NCI-H1048 (cell line): ENCODE measurements at places on chromosomes 11 and 22.

DNA sequence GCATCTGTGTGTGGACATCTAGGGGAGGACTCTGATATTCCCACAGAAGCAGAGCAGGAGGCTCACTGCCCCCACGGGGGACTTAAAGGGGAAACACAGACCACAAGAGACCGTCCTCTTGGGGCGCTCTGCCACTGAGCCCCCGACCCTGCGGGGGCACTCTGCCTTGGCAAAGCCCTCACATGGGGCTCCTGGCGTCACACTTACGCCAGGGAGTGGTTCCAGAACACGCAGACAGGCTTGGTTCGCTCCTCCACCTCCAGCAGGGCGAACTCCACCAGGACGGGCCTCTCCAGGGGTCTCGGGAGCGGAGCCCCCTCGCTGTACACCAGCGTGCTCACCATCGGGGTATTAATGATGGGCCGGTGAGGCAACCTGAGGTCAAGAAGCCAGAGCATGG is 45.1 kb downstream of the TRMU start:
- DNase-seq = no peak

GRCh38 chr11:61509043-61510029 is 787 bp downstream of the LRRC10B start:
- peak; percentile 71 for DNase-seq

DNA sequence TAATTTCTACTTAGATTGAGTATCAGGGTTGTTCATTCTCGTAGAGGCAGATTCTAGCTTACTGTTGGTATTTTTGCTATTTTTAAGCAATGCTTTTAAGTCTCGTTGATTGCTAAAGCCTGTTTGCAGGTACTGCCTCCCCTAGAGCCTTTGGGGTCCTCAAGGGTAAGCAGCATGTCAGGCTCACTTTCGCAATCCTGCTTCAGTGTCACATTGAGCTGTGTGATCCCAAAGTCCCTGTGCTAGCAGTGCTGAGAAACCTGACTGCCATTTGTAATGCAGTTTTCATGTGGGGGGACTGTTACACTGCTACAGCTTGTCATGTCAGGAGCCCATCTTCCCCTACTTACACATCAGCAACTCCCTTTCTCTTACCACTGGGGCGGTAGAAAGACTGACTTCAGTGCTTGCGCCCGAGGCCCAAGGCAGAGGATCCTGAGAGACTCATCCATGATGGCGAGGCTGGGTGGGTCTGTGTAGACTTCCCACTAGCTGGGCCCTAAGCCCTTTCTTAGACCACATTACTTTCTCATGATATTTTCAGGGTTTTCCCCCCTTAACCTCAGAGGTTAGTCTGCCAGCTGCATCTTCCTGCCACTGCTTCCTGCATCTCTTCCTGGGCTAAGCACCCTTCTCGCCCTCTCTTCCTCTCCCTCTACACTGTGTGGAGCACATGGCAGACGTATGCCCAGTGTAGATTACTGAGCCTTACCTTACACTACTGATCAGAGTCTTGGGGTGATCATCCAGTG is 40.8 kb upstream of the ST14 start:
- DNase-seq = no peak

- no peak for DNase-seq
Observed at GRCh38 chr11:18010977-18011586, 1.8 kb downstream of the SERGEF start.

DNA sequence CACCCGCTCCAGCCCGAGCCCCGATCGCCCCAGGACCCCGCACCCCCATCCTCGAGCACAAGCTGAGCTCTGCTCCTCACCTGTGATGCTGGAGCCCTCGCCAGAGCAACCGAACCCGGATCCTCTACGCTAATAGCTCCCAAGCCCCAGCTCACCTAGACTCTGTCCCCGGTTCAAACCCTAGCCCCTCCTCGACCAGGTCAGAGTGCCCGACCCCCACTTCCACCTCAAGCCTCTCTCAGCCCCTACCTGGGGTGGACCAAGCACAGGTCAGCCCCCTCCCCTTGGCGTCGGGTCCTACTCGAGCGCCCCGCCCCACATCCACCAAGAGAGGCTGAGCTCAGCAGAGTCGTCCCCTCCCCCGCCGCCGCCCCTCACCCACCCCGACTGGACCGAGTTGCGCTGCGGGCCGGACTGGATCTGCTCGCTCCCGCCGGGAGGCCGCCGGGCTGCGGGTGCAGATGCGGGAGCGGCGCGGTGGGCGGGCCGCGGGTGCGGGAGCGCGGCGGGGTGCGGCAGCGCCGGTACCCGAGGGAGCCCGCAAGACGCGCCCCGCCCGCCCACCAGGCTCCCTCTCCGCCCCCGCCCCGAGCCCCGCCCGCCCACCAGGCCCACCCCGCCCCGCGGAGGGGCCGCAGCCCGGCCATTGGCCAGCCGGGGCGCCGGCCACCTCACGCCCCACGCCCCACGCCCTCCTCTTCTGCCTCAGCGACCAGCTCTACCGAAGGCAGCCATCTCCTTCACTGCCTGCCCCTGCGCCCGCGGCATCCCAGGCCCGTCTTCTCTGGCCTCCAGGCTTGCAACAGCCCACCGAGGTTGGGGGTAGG is 577 bp upstream of the DKK3 start:
- DNase-seq = no peak

DNA sequence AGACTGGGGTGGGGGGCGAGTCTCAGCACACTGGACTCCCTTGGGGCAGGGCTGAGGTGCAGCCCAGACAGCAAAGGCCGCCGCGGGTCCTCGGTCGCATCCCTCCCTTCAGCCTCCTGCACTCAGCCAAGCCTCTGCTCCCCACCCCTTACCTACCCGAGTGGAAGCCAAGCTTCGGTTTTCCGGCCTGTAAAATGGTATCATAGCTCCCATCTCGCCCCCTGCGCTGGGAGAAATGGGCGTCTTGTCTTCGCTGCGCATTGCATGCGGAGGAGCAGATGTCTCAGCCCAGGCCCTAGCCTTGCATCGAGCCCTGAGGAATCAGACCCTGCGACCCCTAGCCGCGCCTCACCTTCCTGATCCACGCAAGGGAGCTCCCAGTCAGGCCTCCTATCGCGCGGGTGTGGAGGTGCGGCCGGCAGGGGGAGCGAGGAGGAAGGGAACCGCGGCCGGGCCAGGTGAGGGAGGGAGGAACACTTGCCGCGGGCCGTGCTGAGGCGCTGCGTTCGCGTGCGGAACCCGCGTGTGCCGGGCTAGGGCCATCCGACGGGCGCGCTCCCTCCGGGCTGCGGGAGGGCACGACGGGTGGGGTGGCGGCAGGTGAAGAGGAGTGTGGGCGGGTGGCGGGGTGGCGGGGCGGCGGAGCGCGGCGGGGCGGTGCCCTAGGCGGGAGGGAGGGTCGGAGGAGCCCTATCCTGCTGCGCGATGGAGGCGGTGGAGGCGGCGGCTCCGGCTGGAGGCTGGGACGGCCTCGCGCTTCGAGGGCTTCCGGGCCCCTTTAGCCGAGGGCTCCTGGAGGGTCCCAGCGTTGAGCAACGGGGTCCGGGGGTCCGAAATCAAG is 4.1 kb upstream of the TBX1 start:
- DNase-seq = peak; percentile 57

GRCh38 chr11:123351375-123351774 is 78.7 kb upstream of the GRAMD1B start:
- no peak for DNase-seq

- DNase-seq = no peak
Observed at GRCh38 chr22:42912059-42912458, 55.0 kb upstream of the ARFGAP3 start.

GRCh38 chr11:66851698-66852465 is 5.0 kb upstream of the LRFN4 start:
- DNase-seq = no peak

- no peak for DNase-seq
Observed at GRCh38 chr22:36795633-36796032, 19.7 kb upstream of the IFT27 start.

DNA sequence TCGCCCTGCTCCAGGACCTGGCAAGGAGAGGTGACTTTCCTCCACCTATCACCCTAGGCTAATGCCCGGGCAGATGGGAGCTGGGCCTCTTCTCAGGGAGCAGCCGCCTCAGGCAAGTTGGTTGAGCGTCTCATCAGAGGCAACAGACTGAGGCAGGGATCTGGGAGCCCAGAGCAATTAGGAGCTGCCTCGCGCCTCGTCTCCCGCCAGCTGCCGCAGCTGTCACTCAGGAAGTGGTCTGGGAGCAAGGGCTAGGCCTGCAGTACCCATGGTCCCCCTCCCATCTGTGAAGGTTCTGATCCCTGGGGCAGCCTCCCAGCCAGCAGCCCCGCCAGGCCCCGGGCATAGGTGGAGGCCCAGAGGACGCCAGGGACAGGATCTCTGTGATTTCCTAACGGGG is 4.6 kb upstream of the CABP7 start:
- no peak for DNase-seq

GRCh38 chr11:134654161-134654915 is 242.3 kb upstream of the B3GAT1 start:
- DNase-seq = no peak

DNA sequence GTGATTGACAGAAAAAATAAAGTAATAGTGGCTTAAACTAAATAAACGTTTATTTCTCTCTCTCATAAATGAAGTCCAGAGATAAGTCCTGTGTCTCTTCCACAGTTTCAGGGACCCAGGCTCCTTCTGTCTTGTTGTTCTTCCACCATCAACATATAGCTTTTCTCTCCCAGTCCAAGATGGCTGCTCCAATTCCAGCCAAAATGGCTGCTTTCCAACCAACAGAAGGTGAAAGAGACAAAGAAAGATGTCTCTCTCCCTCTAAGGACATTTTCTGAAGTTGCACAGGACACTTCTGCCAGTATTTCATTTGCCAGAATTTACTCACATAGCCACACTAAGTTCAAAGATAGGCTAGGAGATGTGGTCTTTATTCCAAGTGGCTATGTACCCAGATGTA is 9.4 kb upstream of the PLEKHB1 start:
- no peak for DNase-seq

- DNase-seq = no peak
Observed at GRCh38 chr11:44566952-44567875, 1.8 kb downstream of the CD82 start.

- no peak for DNase-seq
Observed at GRCh38 chr22:19885841-19886592, 31.3 kb upstream of the GNB1L start.

- DNase-seq = no peak
Observed at GRCh38 chr11:65429724-65430405, 7.3 kb downstream of the NEAT1 start.

DNA sequence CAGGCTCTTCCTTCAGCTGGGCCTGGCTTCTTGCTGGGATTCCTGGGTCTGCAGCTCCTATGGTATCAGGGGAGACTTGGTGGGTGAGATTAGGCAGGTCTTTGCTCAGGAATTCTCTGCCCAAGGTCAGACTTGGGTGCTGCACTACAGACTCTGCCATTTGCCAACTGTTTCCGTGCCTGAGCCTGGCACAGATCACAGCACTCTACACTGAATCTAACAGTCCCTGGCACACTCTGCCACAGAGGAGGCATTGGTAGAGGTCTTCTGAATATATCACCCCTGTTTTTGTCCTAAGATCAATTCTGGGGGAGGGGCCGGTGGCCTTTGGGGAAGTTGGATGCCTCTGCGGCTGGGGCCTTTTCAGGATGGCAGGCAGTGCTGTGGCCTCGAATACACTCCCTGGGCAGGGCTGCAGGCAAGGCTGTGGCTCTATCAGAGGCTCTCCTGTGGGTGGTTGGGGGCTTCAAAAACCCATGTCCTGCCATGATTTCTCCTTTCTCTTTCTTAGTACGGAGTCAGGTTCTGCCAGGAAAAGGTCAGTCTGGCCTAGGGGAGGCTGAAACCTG is 115.0 kb upstream of the NARS2 start:
- DNase-seq = no peak

- no peak for DNase-seq
Observed at GRCh38 chr11:34859496-34859895, 56.7 kb downstream of the APIP start.

GRCh38 chr11:116073854-116074837 is 569.9 kb upstream of the CADM1 start:
- no peak for DNase-seq

GRCh38 chr22:36386900-36387708 is 663 bp downstream of the MYH9 start:
- DNase-seq = no peak

GRCh38 chr11:83540728-83541127 is 254.6 kb upstream of the CCDC90B start:
- no peak for DNase-seq

- no peak for DNase-seq
Observed at GRCh38 chr11:131136486-131136885, 220.2 kb upstream of the SNX19 start.

GRCh38 chr22:45009606-45010531 is at the start of gene PHF21B:
TSS of gene PHF21B (minus strand) at chr22:45010005. CDS start at chr22:45009549, 456 bp downstream.
- peak; percentile 48 for DNase-seq

DNA sequence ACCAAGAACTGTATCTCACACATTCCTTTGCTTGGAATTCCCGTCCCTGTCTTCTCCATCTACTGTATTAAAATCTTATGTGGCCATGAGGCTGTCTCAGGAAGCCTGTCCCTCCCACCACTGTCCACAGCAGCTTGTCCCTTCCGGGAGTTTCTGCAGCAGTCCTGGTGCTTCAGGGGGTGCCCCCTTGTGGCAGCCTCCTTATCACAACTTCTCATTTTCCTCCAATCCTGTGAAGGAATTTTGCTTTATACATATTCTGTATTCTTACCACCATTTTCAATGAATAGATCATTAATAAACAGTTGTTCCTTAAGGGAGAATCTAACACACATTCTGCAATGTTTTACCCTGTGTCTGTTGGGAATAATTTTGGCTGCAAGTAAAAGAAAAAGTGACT is 220.4 kb upstream of the RAG2 start:
- no peak for DNase-seq

DNA sequence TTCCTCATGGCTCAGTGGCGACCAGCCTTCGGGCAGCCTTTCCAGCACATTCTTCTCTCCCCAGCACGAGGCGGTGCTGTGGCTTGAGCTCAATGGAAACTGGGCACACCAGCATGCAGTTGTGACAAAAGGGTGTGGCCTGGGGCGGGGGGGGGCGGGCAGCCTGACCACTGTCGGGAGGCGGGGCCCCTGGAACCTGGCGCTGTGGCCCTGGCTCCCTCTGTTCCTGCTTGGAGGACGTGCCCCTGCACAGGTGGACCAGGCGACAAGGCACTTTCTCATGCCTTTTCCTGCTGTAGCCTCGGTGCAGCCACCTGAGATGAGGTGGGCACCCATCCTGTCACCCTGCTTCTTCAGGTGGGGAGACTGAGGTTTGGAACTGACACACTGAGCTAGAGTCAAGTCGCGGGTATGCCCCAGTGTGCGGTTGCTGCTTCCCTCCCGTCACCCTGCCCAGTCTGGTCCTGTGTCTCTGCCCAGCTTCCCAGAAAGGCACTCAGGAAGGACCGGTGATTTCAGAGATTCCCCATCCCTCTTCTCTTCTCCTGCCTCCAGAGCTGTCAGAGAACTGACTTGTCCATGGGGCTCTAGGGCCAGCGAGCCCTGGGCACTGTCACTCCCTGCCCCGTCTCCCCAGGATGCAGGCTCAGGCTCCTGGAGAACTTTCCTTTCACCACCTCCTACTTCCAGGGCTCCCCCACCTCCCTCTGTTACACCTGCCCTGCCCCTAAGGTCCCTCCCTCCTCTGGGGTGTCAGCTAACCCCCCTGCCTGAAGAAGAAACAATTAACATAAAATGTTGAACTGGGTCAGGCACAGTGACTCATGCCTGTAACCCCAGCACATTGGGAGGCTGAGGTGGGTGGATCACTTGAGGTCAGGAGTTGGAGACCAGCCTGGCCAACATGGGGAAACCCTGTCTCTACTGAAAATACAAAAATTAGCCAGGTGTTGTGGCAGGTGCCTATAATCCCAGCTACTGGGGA is 9.9 kb downstream of the B3GAT1 start:
- DNase-seq = no peak
